ENCODE measurements at places on chromosomes 6 and 20. TPM values are rescaled to one million over a fixed set of nuclear protein-coding genes. Genes with fewer than 3 reads are reported as not detected.
A peak's percentile ranks its signal among the peaks of the same experiment; 100 is the strongest.

DNA sequence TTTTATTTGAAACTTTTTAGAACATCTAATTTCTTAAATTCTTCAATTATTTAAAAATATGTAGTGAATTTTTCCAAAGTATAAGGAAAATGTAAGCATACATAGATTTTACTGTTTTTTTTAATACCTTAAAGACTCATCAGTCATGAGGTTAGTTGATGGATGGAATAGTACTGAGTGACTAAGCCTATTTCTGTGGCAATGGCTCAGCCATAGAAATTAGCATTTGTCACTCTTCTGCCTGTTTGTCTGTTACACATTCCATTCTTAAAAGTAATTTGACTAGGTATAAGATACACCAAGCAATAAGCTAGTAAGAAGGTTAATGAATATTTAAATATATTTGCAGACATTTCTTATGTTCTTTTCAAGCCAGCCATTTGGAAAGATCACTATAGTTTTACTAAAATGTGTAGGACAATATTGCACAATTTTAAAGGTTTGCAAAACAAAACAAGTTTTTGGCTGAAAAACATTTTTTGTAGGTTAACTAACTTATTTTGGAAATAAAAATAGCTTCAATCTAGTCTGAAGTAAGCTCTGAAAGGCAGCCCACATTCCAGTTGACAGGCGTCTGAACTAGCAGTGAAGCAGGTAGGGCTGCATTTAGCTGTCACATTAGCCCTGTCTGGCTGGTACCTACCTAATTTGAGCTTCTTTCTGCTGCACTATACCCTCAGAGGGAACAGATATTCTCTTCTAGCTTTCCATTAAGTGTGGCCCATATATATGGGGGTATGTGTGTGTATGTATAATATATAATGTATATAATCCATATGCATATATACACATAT, 385.7 kb downstream of the GRIK2 start:
- H3K36me3 ChIP-seq = peaks cover 7% of the 10 kb centered on the region
- H3K27me3 ChIP-seq = no peaks in the 10 kb centered on the region
- no peak overlapping the region for H3K27ac ChIP-seq
- DNase-seq = no peak
- no peak overlapping the region for H3K4me3 ChIP-seq
- H3K4me1 ChIP-seq = no peaks in the 10 kb centered on the region

DNA sequence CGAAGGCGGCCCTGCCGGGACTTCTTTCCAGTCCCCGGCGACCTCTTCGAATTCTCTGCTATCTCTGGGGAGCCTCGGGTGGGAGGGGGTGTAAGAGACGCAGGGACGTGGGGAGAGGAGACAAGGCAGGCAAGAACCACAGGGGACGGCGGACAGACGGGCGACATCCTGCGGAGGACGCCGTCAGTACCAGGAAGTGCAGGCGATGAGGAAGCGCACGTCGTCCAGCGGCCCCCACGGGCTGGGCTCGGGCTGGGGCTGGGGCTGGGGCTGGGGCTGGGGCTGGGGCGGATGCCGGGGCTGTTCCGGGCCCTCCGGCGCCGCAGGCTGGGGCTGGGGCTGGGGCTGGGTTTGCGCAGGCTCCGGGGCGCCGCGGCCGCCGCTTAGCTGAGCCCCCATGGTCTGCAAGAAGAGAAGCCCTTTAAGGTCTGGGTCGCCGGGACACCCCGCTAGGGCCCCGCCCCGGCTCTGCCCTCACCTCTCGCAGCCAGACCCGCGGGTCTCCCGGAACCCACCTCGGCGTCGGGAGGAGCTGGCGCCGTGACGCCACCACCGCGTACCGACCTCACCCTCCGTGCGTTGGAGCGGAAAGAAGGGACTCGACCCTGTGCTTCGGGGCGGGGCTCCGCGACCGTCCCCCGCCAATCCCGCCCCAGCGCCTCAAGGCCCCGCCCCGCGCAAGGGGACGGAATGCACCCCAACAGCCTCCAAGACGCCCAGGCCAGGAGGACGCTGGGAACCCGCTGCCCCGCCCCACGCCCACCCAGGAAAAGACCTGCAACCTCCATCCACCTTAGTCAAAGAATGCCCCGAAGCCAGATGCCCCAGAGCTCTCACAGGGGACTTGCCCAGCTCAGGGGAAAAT, at the start of gene MMP24OS:
TSS of gene MMP24OS (minus strand) at position 592 of the 865 bp plus-strand sequence. CDS start at position 399, 193 bp downstream.
- H3K4me1 ChIP-seq = peaks cover 6% of the 10 kb centered on the region
- H3K27ac ChIP-seq = peak within 1 kb of the TSS; percentile 99
- DNase-seq = peak; percentile 94
- peak within 1 kb of the TSS; percentile 96 for H3K4me3 ChIP-seq
- H3K27me3 ChIP-seq = no peaks in the 10 kb centered on the region

GRCh38 chr6:86859513-86859912, 77.8 kb upstream of the HTR1E start:
- H3K27ac ChIP-seq = no peak overlapping the region
- DNase-seq = no peak
- H3K4me3 ChIP-seq = no peak overlapping the region
- H3K4me1 ChIP-seq = no peaks in the 10 kb centered on the region
- H3K36me3 ChIP-seq = no peaks in the 10 kb centered on the region
- H3K27me3 ChIP-seq = no peaks in the 10 kb centered on the region

- no peaks in the 10 kb centered on the region for H3K4me1 ChIP-seq
- H3K4me3 ChIP-seq = no peak overlapping the region
- no peak overlapping the region for H3K27ac ChIP-seq
- no peaks in the 10 kb centered on the region for H3K27me3 ChIP-seq
- no peaks in the 10 kb centered on the region for H3K36me3 ChIP-seq
Measured at GRCh38 chr6:17845598-17845997, 138.9 kb upstream of the NUP153 start.

- H3K27me3 ChIP-seq = no peaks in the 10 kb centered on the region
- H3K4me3 ChIP-seq = peak overlapping the region; percentile 70
- peak overlapping the region; percentile 92 for H3K27ac ChIP-seq
- peaks cover 5% of the 10 kb centered on the region for H3K36me3 ChIP-seq
Measured at GRCh38 chr6:42010185-42010891, 40.0 kb upstream of the TAF8 start.

GRCh38 chr6:104771258-104771832, 88.4 kb downstream of the HACE1 start:
- no peaks in the 10 kb centered on the region for H3K36me3 ChIP-seq
- no peak for DNase-seq
- no peak overlapping the region for H3K27ac ChIP-seq
- no peaks in the 10 kb centered on the region for H3K4me1 ChIP-seq

GRCh38 chr6:169800668-169801395, 49.4 kb downstream of the ERMARD start:
- H3K4me1 ChIP-seq = peaks cover 31% of the 10 kb centered on the region
- no peak overlapping the region for H3K4me3 ChIP-seq
- DNase-seq = no peak
- peaks cover 54% of the 10 kb centered on the region for H3K27me3 ChIP-seq
- H3K27ac ChIP-seq = no peak overlapping the region

Gene PERP
- total RNA-seq = 2.0 TPM

Gene DNAH8
- 0.12 TPM for total RNA-seq

Gene OOEP
- not detected for total RNA-seq

Gene SLC29A1
- 25.1 TPM for total RNA-seq

Gene GLYATL3
- not detected for total RNA-seq

Gene C6orf15
- total RNA-seq = not detected
